Activated CD8-positive, alpha-beta memory T cell treated with anti-CD3 and anti-CD28 coated beads for 1 hour (primary cell): ENCODE measurements at places on chromosomes 3 and 15.

DNA sequence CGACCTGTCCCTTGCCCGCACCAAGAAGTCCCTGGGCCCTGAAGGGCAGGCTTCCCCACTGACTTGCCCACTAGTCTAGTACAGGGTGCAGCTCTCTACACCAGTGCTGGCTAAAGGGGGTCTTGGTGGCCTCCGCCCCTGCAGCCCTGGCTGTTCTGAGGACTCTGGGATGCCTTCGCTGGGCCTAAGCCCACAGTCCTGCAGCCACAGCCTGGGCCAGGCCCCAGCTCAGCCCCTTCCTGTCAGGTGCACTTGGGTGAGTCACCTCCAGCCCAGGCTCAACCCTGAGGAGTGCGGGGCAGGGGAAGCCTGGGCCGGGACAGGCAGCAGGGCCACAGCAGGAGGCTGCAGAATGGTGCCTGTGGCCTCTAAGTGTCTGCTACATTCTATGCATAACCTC is 971 bp downstream of the C3orf22 start:
- DNase-seq, result no peak

GRCh38 chr3:159586571-159587202 is 401.9 kb upstream of the IL12A start:
- no peak for DNase-seq

GRCh38 chr15:74613089-74613952 is 2.3 kb upstream of the CLK3 start:
- no peak for DNase-seq

DNA sequence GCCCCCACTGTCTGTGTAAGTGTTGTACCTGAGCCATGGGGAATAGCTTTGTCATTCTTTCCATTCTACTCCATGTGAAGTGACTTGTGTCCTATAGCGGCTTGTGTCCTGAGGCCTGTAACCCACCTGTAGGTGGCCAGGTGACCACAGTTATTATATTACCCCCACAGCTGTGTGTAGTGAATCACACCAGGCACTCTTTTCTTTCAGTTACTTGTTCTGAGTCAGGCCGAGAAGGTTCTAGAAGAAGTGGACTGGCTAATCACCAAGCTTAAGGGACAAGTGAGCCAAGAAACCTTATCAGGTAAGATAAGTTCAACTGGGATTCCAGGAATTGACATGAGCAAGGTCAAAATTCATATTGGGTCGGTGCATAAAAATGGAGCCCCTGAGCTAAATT is 29.2 kb downstream of the POLG start:
- DNase-seq, result no peak

GRCh38 chr15:64865998-64866520 is 24.3 kb downstream of the PLEKHO2 start:
- no peak for DNase-seq

DNA sequence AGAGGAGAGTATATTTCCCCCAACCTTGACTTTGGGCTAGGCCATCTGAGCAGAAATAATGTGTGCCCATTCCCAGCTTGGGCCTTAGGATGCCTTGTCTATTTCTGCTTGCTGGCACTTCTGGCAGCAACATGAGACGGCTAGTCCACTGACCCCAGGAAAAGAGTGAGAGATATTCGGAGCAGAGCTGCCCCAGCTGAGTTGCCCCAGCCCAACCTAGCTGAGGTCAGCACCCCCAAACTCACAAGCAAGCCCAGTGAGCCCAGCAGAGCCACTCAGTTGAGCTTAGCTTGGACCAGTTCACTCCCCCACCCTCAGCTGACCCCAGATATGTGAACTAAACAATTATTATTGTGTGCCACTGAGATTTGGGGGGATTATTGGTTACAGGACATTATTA is 20.2 kb downstream of the ITGA11 start:
- DNase-seq, result no peak

DNA sequence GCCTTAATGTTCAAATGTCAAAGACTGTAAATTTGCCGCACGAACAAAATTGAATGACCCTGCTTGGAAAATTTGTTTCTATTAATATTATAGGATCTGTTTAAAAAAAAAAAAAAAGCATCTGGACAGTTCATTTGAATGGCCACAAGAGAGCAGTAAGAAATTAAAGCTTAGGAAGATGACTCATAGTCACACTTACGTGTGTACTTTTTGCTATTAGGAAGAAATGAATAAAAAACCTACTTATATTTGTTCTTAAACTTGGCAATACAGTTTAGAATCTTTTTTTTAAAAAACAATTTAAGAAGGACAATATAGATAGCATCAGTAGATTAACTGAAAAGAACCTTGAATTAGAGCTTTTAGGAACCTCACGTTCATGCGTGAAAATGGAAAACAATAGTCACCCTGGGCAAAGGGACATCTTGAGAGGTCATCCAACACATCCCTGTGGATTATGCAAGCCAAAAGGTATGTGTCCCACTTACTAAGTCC is 621.8 kb downstream of the MECOM start:
- DNase-seq, result no peak

- no peak for DNase-seq
Measured at GRCh38 chr15:72318408-72318942, 1.5 kb downstream of the CELF6 start.

GRCh38 chr3:36875397-36875796 is 69.5 kb downstream of the TRANK1 start:
- DNase-seq, result no peak

DNA sequence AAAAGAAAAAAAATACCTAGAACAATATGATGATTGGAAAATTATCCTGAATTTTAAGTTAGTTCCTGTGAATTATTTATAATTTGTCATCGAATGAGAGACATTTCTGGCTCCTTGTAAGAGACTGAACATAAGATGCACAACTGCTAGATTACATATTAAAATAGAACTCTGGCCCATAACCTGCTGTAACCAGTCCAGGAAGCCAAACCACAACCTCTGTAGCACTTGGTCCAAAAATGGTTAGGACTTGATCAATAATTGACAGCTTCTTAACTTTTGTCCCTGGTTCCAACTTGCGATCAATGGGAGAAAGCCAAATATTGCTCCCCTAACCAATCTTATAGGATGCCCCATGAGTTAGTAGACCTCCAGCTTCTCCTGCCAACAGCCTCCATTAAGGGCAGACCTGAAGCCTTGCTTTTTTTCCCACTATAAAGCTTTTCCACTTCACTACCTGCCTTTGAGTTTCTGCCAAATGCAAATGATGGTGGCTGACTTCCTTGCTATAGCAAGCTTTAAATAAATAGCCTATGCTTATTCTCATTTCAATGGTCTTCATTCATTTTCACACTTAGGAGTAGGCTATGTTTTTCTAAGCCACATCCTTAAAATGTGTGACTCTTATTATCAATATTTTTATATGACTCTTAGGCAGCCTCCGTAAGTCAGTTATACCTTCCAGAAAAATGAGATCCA is 224.0 kb upstream of the ARHGEF26 start:
- no peak for DNase-seq

DNA sequence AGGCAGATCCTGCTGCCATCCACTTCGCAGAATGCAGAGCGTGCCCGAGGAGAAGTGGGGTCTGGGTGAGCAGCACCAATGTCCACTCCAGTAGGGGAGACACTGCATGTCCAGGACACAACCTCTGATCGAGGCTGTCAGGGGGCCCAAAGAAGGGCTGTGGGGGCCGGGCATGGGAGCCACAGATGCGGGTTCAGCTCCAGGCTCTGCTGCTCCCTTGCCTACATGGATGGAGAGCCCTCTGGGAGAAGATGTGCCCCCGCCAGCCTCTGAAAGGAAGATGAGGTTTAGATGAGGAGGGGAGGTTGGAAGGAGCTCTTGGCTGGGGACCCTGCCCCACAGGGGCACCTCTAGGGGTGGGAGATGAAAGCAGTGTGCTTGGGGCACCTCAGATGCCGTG is 75.4 kb downstream of the KLF13 start:
- DNase-seq, result no peak

DNA sequence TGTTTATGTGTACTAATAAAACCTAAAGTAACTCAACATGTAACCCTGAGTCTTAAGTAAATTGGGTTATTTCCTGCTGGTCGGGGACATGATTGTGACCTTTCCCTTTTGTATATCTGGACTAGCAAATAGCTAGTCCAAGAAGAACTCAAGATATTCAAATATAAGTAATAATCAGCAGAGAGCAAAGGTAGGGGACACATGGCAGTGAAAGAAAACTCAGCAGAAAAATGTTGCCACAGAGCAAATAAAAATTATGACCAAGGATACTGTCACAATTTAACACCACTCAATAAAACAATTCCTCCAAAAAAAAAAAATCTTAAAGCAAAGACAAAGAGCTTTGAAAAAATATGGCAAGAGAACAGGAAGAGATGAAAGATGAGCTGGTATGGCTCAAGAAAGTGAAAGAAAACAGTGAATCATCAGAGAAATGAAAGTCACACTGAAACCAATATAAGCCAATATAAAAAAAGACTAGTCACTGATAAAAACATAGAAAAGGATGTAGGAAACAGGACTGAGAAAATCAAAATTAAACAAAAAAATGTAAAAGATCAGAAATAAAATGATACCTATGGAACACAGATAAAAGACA is 43.4 kb downstream of the HLTF start:
- DNase-seq, result no peak

GRCh38 chr3:117549716-117550115 is 840.1 kb downstream of the TUSC7 start:
- DNase-seq, result no peak

DNA sequence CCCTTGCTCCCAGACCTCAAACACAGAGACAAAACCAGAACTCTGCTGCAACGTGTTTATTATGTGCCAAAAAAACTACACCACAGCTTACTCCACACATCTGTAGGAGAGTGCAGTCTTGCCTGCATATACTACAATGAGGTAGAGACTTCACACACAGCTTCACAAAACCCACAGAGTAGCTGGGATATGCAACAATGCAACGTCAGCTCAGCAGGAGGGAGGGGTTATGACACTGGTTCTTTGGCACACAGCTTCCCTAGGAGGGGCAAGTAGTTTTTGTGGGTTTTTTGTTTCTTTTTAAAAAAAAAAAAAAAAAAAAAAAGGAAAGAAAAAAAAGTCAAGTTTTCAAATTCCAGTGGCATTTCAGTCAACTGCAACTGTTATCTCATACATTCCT is 2.9 kb upstream of the RPS17 start:
- no peak for DNase-seq

DNA sequence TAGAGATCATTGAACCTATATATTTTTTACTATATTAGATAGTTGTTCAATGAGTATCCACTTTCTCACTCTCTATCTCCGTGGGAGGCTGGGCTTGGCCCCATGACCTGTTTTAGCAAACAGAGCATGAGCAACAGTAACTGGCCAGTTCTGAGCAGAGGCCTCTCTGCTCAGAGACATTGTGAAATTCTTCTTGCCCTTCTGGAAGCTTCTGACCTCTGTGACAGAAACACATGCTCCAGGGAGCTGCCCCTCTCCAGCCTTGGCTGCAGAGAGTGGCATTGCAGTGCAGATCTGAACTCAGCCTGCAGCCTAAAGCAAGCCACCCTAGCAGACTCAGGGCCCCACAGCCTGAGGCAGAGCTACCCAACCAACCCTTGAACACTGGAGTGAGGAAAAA is 20.5 kb downstream of the FAM240A start:
- DNase-seq, result no peak

- peak; percentile 90 for DNase-seq
Measured at GRCh38 chr3:170180908-170181885, at the start of gene PHC3. Gene PHC3, minus strand, starts transcription at chr3:170181733. Its CDS starts 18 bp downstream, at chr3:170181715.

DNA sequence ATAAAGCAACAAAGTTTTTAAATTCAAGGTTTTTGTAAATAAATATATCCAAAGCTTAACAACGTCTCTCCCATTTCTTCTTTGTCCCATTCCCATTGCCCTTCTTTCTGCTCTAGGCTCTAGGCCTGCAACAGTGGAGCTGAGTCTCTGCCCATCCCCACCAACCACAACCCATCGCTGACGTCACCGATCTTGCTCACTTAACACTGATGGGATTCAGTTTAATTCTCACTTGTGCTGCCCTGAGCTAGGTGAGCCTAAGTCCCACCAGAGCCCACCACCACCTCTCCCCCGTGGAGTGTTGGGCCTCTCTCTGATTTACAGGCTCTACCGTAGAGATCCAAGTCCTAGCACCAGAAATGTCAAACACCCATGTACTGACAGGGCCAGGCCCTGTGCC is 61.3 kb upstream of the RAB6B start:
- no peak for DNase-seq

GRCh38 chr15:72796515-72797337 is 13.2 kb upstream of the ADPGK start:
- no peak for DNase-seq

- no peak for DNase-seq
Measured at GRCh38 chr15:50675535-50676144, 11.0 kb downstream of the TRPM7 start.

- no peak for DNase-seq
Measured at GRCh38 chr15:69126054-69126469, 34.4 kb upstream of the GLCE start.

DNA sequence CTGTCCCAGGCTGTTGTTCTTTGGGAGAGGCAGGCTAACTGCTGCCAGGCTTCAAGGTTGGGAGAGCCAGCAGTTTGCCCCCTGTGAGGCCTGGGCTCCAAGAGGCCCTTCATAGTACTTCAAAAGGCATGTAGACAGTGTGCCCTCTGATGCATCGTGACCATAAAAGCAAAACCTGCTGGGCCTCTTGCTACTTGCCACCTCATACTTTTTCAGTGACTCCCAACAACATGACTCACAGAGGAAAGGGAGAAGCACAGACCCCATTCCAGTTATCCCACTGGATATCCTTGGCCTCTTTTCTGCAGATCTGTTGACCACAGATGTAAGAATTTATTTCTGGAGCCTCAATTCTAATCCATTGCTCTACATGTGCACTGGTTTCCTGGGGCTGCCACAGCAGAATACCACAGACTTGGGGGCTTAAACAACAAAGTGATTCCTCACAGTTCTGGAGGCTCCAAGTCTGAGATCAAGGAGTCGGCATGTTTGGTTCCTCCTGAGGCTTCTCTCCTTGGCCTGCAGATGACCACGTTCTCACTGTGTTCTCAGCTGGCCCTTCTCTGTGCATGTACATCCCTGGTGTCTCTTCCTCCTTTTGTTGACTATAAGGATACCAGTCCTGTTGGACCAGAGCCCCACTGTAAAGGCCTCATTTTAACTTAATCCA is 8.9 kb upstream of the NSMCE3 start:
- no peak for DNase-seq

GRCh38 chr3:132348531-132348930 is 31.3 kb downstream of the ACP3 start:
- DNase-seq, result no peak

DNA sequence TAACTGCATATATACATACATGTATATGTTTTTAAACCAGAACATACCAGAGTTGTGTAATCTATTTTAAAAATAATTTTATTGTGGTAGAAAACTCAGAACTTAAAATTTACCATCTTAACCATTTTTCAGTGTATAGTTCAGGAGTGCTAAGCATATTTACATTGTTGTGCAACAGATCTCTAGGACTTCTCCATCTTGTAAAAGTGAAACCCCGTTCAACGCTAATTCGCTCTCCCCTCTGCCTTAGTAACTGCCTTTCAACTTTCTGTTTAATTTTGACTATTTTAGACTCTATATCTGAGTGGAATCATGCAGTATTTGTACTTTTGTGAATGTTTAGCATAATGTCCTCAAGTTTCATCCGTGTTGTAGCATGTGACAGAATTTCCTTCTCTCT is 51.8 kb upstream of the SSR3 start:
- no peak for DNase-seq

GRCh38 chr15:31977812-31978661 is 52.3 kb upstream of the CHRNA7 start:
- peak; percentile 40 for DNase-seq
